ENCODE measurements at places on chromosomes 13 and 19.

DNA sequence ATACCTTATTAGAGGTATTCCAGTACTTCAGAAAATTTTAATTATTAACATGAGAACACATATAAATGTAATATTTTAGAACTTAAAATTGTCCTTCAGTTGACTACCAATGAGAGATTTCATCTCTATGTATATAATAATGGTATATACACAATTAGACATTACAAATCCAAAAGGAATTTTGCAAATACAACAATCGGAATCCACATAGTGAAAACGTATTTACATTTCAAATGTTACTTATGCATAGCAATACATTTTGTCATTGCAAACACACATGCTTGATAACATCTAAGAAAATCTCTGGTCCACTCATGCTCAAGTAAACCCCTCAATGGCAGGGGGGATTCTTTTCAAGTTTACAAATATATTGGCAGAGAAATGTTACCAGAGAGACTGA lies 2345.2 kb downstream of the PCDH9 start:
- DNase-seq, result no peak

DNA sequence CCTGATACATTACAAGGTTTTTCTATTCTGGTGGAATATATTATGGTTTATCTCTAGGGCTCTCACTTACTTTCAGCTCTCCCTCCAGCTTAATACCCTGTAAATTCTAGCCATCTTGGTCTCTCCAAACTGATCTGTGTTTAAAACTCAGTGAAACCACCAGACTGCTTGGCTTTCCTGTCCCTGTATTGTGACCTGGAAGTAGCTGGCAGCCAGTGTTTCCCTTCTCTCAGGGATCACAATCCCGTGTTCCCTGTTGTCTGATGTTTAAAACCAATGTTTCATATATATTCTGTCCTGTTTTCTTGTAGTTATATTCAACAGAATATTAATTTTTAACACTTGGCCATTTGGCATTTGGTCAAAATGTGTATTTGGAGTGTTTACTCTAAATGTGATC lies 8.0 kb downstream of the AKAP11 start:
- DNase-seq, result no peak

- DNase-seq, result no peak
Measured at GRCh38 chr13:52345631-52346251, 60.2 kb downstream of the THSD1 start.

GRCh38 chr19:13906521-13906904 lies 512 bp downstream of the CC2D1A start:
- DNase-seq, result no peak

- DNase-seq, result no peak
Measured at GRCh38 chr19:2887391-2887914, 13.3 kb upstream of the ZNF57 start.

DNA sequence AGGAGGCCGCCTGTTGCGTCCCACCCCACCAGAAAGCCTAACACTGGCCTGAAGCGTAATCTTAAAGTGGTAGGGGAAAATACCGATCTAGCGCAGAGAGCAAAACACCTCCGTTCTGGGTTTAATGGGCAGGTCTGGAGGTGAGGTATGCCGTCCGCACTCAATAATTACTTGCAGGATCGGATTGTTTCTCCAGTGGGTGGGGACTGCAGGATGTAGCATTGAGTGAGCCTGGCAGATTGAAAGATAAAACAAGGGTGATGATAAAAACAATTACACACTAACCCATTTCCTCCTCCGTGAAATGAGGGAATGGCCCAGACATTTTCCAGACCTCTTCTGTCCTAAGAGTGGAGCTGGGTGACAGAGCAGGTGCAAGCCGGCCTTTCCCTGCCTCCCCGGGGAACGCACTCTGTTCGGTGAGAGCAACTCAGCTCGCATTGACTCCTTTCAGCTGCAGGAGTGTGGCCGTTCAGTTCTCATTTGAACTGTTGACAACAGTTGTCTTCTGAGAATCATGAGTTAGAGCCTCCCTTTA lies 110.2 kb upstream of the DOCK9 start:
- DNase-seq, result no peak

DNA sequence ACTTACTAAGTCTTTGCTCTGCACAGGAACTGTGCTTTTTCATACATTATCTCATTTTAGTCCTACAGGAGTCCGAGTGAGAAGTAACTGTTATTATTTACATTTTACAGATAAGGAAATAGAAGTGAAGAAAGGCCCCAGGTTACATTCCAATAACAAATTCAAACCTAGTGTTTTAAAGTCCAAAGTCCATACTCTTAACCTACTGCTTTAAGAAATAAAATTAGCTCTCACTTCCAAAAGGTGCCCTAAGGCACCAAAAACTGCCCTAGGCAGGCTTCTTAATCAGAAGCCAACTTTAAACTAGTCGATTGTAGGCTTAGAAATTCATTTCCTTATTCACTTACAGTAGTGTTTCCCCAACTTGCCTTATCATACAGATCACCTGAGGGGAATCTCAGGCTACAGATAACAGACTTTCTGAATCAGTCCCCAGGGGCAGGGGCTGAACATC lies 555.9 kb downstream of the DIAPH3 start:
- DNase-seq, result no peak

DNA sequence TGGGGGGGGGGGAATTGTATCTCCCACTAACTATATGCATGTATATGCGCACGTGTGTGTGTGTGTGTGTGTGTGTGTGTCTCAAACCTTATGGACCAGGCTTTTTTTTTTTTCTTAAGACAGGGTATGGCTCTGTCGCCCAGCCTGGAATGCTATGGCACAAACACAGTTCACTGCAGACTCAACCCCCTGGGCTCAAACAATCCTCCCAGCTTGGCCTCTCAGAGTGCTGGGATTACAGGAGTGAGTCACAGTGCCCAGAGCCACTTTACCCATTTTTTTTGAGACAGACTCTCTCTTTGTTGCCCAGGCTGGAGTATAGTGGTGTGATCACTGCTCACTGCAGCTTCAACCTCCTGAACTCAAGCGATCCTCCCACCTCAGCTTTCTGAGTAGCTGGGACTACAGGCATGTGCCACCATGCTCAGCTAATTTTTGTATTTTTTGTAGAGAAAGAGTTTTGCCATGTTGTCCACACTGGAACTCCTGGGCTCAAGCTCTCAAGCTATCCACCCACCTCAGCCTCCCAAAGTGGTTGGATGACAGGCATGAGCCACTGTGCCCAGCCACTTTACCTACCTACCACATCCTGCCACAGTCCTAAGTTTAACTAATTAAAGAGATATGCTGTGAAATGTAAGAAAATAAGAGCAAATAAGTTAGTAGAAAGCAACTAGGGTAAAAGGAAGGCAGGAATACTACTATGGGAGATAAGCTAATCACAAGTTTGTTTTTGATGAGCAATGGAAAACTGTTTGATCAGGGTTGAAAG lies 2.4 kb downstream of the ZMYM5 start:
- DNase-seq, result no peak

DNA sequence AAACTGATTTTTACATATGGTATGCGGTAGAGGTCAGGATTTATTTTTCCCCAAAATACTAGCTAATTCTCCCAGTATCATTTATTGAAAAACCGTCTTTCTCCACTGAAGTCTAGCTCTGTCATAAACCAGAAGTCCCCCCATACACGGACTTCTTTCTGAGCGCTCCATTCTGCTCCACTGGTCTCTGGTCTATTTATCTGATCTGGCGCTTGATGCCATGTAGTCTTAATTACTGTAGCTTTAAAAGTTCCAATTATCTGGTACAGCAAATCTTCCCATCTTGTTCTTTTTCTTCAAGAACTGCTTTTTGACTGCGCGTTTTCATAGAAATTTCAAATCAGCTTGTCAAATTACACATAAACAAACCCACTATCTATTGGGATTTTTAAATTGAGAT lies 13.7 kb downstream of the DCUN1D2 start:
- DNase-seq, result no peak

DNA sequence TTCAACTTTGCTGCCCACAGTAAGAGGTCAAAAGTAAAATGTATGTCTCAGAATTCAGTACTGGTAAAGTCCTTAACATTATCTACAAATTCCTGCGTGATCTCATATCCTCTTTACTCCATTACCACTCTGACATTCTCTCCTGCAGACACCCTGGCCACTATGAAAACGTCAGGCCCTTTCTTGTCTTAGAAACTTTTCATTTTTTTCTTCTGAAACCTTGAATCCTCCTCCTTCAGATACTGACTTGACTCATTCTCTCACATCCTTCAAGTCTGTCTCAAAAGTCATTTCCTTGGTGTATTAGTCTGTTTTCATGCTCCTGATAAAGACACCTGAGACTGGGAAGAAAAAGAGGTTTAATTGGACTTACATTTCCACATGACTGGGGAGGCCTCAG lies 262.3 kb downstream of the POU4F1 start:
- no peak for DNase-seq

- no peak for DNase-seq
Measured at GRCh38 chr13:23470790-23471614, 37.5 kb upstream of the SACS start.

GRCh38 chr19:43464134-43464775 lies 1.2 kb downstream of the LYPD3 start:
- no peak for DNase-seq

GRCh38 chr19:35498220-35498619 lies 8.0 kb upstream of the KRTDAP start:
- DNase-seq, result no peak

DNA sequence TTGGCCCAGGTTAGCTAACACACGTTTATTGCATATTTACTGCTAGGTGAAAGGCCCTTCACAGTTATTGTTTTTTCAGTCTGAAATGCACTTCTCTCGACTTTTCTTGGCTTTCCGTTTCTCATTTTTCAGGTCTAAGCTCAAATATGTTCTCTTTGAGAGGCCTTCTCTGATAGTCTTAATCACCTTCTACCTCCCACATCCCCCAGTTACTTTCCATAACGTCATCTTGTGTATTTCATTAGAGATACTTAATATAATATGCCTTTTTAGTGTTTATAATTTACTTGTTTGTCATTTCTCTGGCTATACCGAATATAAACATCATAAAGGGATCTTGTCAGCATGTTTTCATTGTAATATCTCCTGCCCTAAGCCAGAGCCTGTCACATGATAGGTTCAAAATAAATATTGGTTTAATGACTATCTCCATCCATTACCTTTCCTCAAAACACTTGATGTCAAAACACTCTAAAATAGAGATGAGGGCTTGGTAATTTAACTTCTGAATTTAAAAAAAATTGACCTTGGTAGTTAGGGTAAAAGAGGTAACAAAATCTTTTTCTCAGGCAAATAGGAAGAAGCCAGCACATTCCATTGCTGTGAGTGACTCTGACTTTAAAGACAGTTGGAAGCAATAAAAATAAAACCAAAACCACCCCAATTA lies 168.6 kb upstream of the RFC3 start:
- DNase-seq, result no peak

DNA sequence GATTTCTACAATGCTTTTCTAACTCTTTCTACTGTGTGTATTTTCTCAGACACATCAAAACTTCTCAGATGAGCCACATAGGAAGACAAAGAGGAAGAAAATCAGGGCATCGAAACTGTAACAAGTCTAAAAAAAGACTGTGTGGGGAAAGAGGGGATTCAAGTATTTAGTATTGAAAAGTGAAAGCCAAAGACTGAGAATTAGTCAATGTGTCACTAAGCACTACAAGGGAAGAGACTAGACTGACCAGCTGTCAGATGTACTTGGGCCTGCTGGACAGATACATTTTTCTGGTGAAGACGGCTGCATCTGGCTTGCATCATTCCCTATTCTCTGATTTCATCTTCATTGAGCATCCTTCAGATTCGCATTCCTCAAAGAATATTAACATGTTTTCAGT lies 25.4 kb downstream of the COMMD6 start:
- DNase-seq, result no peak

DNA sequence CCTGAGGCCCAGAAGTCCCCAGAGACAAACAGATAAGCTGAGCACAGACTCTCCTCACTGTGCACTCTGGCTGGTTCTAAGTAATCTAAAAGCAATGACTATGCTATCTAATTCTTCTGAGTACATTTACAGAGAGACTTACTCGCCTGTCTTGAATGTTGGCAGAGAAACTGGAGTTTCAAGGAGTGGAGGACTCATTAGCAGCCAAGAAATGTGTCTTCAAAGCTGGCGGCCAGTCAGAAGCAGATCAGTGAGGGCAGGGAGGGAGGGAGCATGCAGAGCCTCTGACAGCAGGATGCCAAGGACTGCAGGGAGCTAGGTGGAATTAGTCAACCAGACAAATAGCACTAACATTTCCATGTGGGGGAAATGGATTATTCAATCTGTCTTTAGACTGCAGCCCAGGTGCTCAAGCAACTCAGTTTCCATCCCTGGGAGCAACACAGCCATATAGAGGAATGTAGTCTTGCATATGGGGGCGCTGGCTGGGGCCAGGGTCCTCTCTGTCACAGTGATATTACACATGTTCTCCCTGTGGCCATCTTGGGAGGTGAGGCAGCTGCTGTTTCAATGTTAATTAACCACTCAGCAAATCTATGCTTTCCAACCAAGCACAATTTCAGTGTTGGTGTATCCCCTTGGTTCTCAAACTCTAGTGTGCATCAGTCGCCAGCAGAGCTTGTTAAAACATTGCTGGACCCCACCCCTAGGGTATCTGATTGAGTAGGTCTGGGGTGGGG lies 97.9 kb downstream of the CCNA1 start:
- DNase-seq, result no peak

DNA sequence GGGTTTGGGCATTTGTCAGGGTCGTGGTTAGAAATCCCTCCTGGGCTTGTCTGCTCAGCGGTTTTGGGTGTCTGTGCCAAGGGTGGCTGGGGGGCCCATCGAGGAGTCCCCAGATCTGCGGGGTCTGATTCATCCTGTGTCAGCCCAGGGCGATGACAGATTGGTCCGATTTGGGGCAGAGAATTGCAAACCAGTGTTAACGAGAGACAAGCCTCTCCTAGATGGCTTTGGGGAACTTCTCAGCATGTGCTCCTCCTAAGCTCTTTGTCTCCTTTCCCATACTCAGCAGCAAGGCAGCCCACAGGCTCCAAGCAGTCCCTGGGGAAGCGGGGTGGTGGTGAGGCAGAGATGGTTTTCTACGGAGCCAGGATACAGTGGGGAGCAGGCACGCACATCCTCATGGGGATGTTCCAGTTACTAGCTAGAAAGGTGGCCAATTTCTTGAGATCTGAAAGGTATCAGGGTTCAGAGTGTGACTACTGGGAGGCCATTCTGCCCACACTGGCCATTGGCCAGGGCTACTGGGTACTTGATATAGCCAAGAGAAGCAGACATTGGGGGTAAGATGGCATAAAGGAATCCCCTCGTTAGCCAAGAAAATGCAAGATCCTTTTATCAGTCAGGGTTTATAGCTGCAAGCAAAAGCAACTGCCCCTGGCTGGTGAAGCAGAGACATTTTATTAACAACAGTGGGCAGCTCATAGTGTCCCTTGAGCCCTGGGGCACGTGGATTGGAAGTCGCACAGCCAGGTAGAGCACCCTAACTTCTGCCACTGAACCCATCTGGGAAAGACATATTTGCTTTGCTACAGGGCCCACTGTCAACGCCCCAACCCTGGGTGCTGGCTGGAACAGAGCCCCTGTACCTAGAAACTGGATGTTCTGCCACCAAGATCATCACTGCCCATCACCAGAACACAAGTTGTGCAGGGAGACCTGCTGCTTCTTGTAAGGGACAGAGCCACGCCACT lies 63.6 kb downstream of the RGCC start:
- no peak for DNase-seq

Measured in CD8-positive, alpha-beta memory T cell (primary cell).